ENCODE measurements at places on chromosomes 2 and 18.

GRCh38 chr2:126586317-126586716, 69.6 kb upstream of the GYPC start:
- no peak for DNase-seq

GRCh38 chr18:48589797-48590519, 51.1 kb downstream of the CTIF start:
- peak; percentile 76 for DNase-seq

GRCh38 chr2:109558076-109558882, 55.5 kb downstream of the SEPTIN10 start:
- no peak for DNase-seq

DNA sequence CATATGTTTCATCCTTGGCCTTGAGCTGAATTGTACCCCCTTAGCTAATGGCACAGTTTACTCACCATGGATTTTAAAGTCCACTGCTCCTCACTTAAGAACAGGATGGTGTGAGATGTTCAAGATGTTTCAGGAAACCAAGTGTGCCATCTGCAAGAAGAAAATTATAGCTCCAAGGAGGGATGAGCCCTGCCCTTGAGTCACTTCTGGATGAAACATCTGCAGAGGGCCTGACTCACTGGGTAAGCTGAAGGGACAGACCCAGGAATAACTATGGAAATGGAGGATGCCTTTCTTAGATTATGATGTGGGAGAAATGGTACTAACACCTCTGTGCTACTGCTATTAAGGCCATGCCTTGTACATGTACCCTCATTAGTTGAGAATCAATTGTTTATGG, 6.4 kb downstream of the MARS2 start:
- no peak for DNase-seq

DNA sequence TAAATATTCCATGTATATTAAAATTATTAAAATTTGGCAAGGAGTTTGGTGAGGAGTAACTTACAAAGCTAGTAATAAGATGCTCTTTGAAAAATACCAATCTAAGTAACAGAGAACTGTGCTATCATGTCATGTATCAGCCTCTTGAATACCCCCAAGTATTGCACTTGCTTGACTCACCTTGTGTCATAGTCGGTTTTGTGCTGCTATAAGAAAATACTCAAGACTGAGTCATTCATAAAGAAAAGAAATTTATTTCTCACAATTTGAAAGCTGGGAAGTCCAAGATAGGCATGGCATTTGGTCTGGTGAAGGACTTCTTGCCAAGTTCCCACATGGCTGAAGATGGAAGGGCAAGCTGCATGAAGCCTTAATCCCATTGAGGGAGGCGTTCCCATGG, 179.2 kb downstream of the MEMO1 start:
- no peak for DNase-seq

- DNase-seq, result no peak
Measured at GRCh38 chr18:3710712-3711301, 260.8 kb downstream of the TGIF1 start.

- DNase-seq, result no peak
Measured at GRCh38 chr2:126781206-126781605, 117.5 kb upstream of the TEX51 start.

DNA sequence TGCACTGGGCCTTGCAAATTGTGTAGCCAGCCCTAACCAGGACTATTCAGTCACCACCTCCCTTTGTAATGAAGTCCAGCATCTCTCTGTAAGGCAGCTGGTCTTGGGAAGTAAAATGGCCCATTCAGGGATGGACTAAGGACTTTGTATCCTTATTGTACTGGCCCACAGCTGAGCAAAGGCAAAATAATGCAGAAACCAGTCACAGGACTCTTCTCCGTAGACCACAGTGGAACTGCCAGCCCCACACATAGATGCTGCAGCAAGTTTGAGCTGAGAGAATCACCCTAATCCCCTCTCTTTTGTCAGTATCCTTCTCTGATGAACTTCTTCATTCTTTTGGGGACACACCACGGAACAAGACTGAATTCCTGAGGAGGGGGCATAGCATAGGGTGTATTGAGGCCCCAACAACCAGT, 73.6 kb upstream of the RTN4 start:
- DNase-seq, result peak; percentile 19

- DNase-seq, result no peak
Measured at GRCh38 chr18:63477968-63478367, 1.2 kb downstream of the SERPINB5 start.

GRCh38 chr2:6937157-6937556, 19.9 kb downstream of the RNF144A start:
- no peak for DNase-seq

DNA sequence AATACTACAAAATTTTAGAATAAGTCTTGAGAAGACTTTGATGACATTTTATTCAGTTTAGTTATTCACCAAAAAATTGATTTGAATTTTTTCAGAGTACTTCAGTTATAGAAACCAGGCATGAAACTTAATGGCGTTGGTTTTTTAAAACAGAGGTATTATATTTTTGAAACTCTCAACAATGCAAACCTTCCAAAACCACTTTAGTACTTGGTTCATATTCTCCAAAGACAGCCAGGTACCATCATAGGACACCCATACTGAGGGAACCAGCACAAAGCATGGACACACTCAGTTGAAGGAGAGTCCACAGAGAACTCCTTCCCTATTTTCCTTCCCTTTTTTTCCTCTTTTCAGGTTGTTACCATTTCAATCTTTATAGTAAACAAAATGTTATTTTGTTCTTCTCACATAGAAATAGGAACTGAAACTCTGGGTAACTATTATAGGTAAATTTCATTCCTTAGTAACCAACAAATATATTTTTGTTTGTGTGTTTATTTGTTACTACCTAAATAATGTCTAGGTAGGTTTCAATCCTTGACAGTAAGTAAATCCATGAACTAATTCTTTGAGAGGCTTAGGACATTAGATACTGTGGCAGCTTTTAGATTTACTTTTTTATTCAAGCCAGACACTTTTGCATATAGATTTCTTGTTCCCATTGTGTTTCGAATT, 95.8 kb downstream of the TMEFF2 start:
- DNase-seq, result no peak

- no peak for DNase-seq
Measured at GRCh38 chr2:34844629-34845028, 1245.5 kb upstream of the FAM98A start.

DNA sequence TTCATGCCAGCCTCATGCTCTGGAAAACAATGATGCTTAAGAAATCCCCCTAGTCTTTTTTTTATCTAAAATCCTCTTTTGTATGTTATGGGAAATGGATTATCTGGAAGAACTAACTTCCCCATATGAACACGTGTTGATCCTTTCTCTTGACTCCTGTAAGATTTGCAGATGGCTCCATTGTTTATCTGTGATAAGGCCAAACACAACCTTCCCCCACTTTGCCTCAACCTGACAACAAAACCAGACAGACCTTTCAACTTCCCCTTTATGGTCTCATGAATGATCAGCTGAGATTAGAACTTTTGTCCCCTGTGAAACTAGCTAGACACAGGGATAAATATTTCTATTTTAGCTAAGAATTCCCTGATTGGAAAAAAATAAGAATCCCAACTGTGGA, 828.0 kb upstream of the CDH2 start:
- DNase-seq, result no peak

DNA sequence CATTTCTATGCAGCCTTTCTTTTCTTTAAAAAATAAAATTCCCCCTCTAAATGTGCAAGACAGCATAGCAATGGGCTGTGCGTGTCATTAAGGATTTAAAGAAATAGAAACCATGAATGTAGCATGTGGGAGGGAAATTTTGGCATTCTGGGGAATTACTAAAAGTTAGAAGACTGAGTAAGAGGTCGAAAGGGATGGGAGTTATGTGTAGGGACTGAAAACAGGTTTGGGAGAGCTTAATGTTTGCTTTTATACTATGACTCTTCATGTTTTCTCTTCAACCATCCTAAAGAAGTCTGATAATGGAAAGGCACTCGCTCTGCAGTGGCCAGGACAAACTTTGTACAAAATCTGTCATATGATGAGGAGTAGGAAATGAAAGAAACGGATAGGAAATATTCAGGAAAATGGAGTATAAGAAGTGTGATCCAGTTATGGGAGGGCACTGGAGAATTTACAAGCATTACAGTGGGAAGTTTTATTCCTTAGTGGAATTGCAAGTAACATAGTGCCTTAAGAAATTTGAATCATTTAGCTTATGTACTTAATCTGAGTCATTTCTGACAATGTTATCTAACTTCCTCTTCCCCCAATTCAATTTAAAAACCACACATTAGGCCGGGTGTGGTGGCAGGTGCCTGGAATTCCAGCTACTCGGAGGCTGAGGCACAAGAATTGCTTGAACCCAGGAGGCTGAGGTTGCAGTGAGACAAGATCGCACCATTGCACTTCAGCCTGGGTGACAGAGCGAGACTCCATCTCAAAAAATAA, 20.6 kb downstream of the TMEM87B start:
- no peak for DNase-seq

DNA sequence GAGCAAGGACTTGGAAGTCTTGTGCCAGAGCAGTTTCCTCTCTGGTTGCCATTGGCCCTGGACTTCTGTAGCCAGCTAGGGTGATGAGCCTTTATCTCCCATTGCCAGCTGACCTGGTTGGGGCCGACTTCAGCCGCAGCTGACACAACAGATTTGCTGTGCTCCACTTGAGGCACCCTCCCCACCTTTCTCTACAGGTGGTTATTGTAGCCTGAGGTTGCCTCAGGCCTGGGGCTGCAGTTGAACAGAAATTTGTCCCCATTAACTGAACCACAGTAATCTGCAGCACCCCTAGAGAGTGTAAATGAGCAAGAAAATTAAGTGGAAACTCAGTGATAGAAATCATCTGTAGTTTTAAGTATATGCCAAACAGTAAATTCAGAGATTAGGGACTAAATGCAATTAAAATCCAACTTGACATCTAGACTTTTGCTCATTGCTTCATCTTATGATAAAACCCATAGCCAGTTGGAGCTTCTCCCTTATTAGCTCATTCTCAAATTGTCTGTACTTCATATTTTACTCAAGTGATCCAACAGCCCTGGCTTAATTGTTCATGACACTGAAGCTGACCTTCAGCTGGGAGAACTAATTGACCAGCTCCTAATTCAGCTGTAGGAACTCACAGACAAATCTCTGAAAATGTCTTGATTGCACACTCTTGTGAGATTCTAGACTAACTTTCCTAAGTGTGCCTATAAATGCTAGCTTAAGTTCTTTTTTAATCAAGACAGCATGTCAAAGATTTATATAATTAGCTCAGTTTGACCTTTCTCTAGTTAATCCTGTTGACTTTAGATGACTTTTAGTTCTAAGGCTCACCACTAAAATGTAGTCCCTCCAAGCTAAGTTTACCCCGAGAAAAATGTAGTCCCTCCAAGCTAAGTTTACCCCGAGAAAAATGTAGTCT, 48.9 kb downstream of the COPS8 start:
- DNase-seq, result no peak

DNA sequence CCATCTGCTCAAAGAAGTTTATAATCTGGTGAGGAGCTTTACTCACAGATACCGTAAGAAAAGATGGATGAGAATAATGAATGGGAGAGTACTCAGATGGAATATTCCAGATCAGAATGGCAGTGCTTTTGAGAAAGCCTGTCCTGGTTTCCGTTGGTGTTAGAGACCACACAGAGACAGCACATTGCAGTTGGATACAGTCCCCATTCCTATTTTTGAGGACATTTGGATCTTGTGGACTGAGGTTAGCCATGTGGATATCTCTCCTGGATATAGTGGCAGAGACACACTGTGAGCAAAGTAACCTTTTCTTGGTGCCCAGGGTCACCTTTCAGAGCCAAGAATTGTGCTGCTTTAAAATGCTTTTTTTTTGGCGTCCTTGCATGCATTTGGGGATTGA, 63.7 kb downstream of the TANC1 start:
- no peak for DNase-seq

DNA sequence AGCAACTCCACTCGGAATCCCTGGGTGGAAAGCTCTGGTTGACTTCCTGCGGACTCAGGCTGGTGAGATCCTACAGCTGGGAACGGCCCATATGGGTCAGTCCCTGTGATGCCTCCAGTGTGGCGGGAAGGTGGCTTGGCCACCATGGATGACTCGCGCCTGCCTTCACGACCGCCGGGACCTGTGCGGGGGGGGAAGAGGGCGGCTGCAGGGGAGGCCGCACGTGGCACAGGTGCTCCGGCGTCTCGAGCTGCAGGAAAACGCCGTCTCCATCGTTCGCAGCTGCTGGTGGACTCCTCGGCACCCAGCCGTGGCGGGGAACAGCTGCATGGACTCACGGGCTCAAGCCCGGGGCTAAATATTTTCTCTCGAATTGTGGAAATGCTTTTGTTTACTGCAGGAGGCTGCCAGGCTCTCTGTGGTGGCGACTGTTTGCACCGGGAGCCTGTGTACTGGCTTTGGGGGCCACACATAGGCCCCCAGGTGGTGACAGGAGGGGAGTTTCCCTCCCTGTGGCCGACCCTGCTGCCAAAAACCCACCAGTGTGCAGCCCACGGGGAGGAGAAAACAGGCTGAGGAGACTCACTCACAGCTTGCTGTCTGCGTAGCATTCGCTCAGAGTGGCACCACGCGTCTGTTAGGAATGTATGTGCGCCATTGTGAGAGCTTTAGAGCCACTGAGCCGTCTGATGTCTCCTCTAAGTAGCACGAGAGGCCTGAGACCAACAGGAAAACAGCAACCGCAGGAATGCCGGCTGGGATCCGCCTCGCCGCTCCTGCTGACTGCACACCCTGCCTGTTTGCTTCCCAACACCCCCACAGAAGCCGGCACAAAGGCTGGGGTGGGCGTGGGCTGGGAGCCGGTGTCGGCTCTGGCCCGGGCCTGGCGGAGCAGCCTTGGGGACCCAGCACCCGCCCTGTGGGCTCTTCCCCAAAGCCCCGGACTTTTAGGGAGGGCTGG, 89.2 kb downstream of the NFATC1 start:
- DNase-seq, result no peak

DNA sequence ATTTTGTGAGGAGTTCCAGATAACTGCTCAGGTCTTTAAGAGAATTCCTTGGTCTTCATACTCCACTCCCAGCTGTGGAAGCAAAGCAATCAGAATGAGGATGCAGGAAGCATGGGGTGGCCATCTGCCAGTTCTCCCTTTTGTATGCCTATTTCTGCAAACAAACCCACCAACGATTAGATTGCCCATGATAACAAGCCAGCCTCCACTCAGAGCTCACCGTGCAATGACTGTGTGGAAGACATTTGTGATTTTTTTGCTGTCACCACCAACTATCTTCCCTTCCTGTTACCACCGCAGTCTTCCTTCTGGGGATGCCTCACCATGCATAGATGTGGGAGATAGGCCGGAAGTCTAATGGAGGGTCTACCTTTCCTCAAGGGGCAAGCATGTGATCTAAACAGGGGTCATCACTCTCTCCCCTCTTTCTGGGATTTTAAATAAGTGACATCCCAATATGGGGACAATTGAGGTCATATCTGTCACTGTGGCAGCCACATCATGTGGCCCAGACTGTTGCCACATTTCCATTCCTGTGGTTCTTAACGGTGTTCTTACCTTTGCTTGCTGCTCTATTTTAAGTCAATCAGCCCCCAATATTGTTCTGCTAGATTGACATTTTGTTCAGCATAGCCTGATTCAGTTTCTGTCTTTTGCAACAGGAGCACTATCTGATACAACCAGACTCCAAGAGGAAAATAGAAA, 4.4 kb downstream of the AFF3 start:
- DNase-seq, result no peak

DNA sequence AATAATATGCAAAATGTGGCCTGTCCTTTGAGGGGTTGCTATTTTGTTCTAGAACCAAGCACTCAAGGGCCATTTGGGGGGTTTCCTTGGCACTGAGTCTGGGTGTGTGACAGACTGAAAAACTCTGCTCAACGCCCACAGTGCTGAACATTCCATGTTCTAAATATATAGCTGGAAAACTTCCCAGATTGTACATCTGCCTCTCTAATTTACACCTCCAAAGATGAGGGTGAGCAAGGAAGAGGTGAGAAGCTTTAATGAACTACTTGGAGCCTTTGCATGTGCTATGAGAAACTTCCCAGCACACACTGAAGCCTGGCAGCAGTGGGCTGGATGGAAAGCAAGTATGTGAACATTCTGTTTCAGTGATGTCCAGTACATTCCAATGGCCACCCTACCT, 296.7 kb upstream of the KCNH7 start:
- no peak for DNase-seq

Data from C1 segment of cervical spinal cord (tissue), 14 donors.